Sciatic nerve (tissue), 2 donors: ENCODE measurements at places on chromosomes 5 and 9. TPM values are rescaled to one million over a fixed set of nuclear protein-coding genes. Genes with fewer than 3 reads are reported as not detected.

DNA sequence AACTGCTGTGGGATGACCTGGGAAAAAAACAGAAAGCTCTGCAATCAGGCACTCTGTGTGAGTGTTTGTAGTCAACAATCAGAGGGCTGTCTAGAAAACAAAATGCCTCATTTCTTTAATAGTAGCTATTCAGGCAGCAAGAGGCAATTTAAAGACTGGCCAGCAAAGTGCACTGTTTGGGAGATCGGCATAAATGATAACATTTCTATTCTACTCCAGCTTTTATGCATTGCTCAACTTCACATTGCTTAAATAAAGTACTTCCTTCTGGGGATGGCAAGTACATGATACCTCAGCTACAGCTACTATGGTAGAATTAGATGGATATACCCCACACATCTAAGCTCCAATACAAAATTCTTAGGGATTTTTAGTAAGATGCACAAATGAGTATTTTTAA, 193.1 kb downstream of the DCP2 start:
- no peak for DNase-seq

DNA sequence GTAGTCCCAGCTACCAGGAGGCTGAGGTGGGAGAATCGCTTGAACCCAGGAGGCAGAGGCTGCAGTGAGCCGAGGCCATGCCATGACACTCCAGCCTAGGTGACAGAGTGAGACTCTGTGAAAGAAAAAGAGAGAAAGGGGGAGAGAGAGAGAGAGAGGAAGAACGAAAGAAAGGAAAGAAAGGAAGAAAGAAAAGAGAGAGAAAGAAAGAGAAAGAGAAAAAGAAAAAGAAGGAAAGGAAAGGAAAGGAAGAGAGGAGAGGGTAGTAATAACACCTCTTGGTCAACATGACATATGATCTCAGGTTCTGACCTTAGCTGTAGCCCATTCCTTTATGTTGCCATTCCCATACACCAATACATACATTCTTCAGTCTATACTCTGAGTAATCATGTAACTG, 14.1 kb downstream of the FBXW11 start:
- no peak for DNase-seq

DNA sequence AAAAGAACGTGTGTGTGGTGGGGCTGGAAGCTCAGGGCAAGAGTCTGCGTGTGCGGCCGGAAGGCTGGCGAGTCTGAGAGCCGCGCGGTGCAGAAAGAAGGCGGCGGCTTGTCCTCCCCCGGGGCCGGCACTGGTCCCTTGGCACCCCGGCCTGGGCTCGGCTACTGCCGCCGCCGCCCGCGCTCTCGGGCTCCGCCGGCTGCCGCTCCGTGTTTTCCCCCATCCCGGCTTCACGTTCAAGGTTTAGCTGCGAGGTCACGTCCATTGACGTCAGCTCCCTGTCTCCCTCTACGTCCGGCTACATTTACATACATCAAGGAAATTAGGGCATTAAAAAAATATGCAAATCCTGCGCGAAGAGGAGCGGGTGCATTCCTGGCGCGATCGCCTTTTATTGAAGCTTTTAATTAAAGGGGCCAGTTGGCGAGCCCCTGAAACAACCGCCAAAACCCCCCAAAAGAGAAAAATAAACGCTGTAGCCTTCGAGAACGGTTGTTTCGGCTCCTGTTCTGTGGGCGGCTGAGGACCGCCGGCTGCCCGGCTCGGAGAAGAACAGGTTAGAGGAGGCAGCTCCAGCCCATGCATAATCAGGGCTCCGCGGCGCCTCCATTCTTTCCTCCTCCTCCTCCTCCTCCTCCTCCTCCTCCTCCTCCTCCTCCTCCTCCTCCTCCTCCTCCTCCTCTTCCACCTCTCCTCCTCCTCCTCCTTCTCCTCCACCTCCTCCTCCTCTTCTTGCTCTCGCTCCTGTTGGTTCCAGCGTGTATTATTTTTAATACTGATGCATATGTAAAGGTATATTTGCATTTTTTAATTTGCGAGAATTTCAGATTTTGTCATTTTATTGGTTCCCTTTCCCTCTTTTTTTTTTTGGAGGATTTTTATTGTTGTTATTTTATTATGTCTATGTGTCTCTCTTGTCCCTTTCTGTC, 207.0 kb downstream of the MEF2C start:
- DNase-seq: no peak

GRCh38 chr5:142871363-142872193, 101.4 kb downstream of the ARHGAP26 start:
- no peak for DNase-seq

DNA sequence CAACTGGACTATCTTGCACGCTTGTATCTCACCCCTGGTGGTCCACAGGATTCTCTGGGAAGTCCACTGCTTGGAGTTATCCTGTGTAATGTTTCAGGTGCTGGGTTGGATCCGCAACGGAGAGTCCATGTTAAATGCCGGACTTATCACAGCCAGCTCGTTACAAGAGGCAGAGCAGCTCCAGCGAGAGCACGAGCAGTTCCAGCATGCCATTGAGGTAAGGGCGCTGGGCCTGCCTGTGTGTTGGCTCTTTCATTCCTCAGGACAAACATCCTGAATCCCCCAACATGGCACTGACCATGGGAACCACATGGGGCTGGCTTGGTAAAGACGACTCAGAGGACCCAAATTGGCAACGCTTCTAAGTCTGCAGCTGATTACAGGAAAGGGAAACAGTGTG, 214.8 kb upstream of the OTULINL start:
- DNase-seq: no peak

- DNase-seq: peak; percentile 64
These were observed at the start of gene EFNA5 for GRCh38 chr5:107670932-107671741. Gene EFNA5, minus strand, starts transcription at chr5:107670937.

- DNase-seq: no peak
These were observed 90.8 kb downstream of the HACD4 start for GRCh38 chr9:20940447-20941173.

DNA sequence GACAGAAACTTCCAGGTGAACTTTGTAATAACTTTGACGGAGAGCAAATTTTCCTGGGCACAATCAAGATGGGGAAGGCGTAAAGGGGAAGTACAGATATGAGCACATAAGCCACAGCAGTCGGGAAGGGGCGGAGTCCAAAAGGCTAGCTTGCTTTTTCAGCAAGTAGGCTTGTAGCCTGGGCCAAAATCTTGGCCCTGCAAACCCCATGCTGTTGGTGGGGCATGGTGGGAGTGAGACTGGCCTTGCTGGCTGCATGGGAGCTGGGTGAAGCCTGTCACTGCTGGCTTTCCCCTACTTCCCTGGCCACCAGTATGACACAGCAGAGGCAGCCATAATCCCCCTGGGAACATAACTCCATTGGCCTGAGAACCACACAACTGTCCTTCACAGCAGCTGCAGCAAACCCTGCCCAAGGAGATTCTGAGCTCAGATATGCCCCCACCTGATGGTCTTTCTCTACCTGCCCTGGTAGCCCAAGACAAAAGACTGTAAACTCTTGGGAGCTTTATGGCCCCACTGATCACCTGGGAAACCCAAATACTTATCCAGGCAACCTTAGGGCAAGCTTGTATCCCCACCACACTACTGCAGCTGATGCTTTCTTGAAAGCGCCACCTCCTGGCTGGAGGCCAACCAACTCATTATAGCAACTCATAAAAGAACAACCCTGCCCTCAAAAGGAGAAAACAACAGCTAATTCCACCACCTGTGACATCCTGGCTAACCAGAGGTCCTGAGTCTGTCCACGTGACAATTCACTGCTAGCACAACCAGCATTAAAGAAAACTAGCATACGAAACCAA, 24.0 kb downstream of the DCTN4 start:
- DNase-seq: peak; percentile 71

DNA sequence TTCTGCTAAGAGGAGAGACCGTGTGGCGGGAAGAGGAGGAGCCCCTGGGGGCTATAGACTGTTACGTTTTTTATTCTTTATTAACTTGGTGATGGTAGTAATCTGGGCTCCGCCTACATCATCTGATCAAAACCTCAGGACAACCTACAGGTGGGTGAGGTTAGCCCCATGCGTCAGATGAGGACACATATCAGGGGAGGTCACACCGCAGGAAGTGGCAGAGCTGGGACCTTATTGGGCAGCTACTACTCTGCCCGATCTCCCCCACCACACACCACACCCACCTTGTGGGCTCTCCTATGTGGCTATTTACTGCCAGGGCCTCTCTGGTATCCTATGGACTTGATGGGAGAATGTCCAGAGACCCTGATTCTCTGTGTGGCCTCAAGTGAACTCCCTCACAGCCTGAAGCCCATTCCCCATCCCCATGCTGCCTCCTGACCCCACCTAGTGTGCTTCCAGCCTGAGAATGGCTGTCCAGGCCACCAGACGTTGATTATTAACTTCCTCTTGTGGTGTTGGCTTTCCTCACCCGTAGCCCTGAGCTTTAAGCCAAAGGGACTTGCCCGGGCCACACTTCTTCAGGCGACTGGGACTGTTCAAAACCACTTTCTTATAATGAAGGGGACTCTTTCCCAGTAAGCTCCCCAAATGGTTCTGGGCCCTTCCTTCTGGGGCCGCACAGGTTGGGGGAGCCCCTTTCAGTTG, 8.2 kb downstream of the UNC5A start:
- no peak for DNase-seq

GRCh38 chr9:98992107-98992884, 48.6 kb downstream of the COL15A1 start:
- no peak for DNase-seq

DNA sequence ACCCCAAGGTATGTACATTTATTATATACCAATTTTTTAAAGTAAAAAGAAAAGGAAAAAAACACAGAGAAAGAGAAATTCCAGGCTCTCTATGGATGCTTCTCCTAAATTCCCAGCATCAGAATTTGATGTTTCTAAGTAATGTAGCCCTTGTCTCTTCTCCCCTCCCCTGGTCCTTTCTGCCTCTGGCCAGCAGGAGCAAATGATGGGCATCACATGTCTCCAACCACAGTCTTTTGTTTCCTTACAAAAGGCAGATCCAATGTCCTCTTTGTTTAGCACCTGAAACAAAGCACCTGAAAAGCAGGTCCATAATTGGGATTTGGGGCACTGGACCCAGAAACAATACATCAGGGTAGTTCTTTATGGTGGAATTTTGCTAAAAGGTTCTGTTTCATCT, 50.4 kb upstream of the APC start:
- DNase-seq: no peak

GRCh38 chr5:69281114-69281513, 46.4 kb downstream of the CDK7 start:
- no peak for DNase-seq

DNA sequence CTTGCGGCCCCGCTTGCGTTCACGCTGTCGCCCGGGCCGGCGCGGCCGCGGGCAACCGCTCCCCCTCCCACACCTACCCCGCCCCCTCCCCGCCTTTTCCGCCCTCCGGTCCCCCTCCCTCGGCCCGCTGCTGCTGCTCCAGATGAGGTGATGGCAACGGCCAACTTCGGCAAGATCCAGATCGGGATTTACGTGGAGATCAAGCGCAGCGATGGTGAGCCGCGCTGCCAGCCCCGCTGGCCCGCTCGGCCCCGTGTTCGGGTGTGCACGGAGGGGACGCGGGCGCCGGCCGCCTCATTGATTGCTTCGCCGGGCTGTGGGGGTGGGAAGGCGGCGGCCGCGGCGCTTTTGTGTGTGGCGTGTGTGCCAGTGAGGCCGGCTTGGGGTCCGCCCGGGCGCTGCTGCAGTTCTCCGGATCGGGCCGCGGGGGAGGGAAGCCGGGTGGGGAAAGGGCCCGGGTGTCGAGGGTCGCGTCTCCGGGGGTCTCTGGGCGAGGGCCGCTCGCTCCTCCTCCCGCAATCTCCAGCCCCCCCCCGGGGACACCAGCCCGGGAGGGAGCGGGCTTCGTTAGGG, 403 bp downstream of the KIF2A start:
- DNase-seq: peak; percentile 81

DNA sequence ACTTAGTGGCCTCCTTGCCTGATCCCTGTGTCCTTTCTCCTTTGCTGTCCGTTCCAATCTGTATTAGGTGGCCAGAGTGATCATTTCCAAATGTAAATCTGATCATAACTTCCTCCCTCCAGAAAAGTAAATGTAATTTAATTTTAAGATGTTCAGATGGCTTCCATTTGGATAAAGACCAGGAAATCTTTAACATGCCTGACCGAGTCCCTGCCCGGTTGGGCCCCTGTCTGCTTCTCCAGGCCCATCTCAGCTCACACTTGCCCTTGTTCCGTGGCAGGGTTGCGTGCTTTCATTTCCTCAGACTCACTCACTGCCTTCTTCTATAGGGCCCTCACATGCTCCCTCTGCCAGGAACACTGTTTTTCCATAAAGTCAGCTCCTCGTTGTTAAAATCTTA, 7.6 kb downstream of the MAP3K1 start:
- DNase-seq: no peak

- DNase-seq: no peak
These were observed 11.7 kb downstream of the TAL2 start for GRCh38 chr9:105673850-105674387.

The KCNIP1 gene
- total RNA-seq: 2.1 TPM

The CTXN3 gene
- total RNA-seq: not detected

The ZNF367 gene
- total RNA-seq: 1.6 TPM
